ENCODE measurements at places on chromosomes 3 and 15.

GRCh38 chr15:70048198-70048565 lies 49.5 kb downstream of the TLE3 start:
- DNase-seq, result no peak

DNA sequence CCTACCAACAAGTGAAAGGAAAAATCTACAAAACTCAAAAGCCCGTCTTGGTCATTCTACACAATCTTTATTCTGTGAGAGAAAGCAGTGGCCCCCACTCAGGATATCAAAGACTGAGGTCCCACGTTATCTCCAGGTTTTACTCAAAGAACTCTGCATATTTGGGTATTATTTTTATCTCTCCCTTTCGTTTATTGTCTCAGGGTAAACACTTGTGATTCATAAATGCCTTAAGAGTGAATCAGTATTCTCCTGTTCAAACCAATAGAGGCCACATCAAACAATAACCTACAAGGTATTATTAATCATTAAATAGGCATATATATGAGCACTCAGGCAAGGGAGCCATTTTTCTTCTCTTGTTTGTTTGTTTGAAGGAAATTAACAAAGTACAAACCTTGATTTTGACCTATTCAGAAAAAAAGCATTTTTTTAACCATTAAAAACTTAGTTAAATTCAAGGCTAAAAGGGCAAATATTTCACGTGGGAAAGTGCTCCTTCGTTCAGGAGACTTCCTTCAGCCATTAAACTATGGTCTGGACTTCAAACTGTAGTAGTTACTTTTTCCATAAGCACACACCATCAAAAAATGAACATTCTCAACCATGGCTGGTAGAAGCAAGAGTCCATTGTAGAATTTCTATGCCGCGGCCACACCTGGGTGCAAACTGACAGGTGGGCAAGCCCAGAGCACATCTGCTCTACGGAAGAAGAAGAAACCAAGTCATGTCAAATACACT lies 13.9 kb upstream of the HES1 start:
- no peak for DNase-seq

GRCh38 chr3:67648229-67648628 lies 6.2 kb downstream of the SUCLG2 start:
- DNase-seq, result no peak

GRCh38 chr15:67177752-67178151 lies 76.7 kb downstream of the AAGAB start:
- no peak for DNase-seq

GRCh38 chr3:144244662-144245061 lies 273.0 kb downstream of the DIPK2A start:
- no peak for DNase-seq

- peak; percentile 17 for DNase-seq
These were observed 30.0 kb upstream of the NR2E3 start for GRCh38 chr15:71780115-71780976.

GRCh38 chr15:37220949-37221670 lies 120.8 kb upstream of the MEIS2 start:
- DNase-seq, result no peak

GRCh38 chr3:77039606-77040171 lies at the start of gene ROBO2:
Gene ROBO2 (plus strand): TSS chr3:77040099. CDS start chr3:77040786, 687 bp downstream.
- DNase-seq, result no peak

DNA sequence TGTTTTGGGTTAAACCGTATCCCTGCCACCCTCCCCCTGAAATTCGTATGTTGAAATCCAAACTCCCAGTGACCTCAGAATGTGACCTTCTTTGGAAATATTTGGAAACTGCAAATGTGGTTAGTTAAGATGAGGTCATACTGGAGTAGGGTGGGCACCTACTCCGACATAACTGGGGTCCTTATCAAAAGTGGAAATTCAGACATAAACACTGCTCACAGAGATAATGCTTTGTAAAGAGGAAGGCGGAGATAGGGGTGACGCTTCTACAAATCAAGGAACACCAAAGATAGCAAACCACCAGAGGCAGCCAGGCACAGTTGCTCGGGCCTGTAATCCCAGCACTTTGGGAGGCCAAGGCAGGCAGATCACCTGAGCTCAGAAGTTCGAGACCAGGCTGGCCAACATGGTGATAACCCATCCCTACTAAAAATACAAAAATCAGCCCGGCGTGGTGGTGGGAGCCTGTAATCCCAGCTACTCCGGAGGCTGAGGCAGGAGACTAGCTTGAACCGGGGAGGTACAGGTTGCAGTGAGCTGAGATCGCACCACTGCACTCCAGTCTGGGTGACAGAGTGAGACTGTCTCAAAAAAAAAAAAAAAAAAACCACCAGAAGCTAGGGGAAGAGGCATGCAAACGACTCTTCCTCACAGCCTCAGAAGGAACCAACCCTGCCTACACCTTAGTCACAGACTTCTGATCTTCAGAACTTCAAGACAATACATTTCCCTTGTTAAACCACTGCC lies 51.1 kb upstream of the CHD2 start:
- no peak for DNase-seq

DNA sequence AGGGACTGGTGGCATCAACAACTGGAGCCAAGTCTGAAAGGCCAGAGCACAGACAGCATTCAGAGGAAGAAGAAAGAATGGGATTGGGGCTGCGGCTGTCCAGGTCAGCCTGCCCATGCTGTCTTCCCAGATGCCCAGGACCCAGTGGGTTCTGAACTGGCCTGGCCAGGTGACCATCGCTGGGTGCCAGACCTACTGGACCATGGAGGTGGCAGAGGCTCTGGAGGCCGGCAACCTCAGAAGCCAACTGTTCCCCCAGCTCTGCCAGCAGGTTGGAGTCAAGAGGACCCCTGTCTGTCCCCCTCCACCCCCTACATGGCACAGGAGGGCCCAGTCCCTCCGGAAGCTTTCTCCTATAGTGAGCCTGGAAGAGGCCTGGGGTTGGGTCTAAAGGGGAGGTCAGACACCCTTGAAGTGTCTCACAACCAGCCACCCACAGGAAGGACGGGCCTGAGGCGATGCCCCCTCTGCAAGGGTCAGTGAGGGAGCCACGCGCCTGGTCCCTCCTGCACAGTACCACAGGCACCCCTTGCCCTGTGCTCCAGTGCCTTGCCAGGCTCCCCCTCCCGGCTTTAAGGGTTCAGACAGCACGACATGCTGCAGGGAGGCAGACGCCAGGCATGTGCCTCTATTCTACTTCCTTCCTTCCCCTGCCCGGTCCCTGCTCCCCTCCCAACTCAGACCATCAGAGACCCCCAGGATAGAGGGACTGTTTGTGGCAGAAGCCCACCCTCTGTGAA lies 43.2 kb downstream of the DNAH1 start:
- no peak for DNase-seq

DNA sequence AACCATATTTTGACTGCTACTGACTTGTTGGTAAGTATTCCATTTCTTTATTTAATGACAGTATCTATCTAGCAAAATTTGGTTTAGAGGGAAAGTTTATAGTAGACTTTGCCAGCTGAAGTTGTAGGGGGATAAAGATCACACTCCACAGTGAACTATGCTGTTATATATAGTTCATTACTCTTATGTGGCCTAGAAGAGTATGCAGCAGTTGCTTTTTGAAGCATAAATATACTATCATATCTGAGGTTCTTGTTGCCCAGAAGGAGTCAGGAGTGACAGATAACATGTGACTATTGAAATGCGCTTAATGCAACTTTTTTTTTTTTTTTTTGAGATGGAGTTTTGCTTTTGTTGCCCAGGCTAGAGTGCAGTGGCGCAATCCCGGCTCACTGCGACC lies 25.6 kb upstream of the MCF2L2 start:
- no peak for DNase-seq

DNA sequence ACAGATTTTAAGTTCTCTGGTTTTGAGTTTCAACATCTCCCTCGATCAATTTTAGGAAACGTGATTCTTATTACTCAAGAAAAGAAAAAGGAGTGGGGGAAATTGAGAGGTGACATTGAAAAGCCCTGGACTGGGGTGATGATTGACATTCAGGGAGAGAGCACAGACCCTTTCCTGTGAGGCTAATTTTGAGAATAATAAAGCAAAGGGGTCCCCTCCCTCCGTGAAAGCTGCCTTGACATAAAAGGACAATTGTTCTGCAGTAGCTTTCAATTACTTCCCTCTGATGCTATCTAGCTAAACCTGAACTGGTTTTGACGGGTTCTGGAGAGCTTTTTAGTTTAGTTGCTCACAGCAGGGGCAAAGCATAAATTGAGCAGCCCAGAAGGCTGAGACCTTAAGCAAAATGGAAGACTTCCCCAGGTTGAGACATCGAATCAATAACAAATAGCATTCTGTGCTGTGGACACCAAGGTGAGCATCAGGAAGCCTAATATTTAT lies 14.4 kb upstream of the CMTM8 start:
- DNase-seq, result no peak

GRCh38 chr15:92569778-92570177 lies 85.8 kb downstream of the FAM174B start:
- DNase-seq, result no peak

- DNase-seq, result no peak
These were observed 78.8 kb upstream of the THBS1 start for GRCh38 chr15:39502082-39502447.

DNA sequence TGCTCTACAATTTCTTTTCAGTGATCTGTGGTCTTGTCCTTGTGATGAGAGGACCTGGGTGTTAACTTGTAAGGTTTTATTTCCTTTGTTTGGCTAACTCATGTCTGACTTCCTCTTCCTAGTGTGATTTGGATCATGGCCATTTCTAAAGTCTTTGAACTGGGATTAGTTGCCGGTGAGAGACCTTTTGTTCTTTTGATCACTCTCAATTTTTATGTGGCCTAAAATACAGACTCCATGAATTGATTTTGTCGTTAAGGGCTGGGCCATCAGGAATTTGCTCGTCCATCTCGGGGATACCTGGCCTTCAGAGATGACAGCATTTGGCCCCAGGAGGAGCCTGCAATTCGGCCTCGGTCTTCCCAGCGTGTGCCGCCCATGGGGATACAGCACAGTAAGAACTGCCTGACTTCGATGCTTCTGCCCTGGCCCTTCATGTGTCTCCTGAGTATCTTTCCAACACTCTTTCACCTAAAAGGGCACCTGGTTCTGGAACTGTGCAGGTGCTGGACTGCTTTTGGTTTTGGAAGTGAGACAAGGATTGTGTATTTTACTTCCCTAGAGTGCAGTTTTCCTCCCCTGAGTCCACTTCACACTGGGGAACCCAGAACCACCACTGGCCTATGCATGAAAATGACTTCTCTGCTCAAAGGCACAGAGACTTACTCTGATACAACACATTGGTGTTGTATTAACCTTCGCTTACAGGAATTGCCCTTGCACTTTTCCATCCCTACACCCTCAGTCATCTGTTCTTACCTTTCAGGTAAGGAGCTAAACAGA lies 13.1 kb upstream of the LRRC2 start:
- DNase-seq, result peak; percentile 57

DNA sequence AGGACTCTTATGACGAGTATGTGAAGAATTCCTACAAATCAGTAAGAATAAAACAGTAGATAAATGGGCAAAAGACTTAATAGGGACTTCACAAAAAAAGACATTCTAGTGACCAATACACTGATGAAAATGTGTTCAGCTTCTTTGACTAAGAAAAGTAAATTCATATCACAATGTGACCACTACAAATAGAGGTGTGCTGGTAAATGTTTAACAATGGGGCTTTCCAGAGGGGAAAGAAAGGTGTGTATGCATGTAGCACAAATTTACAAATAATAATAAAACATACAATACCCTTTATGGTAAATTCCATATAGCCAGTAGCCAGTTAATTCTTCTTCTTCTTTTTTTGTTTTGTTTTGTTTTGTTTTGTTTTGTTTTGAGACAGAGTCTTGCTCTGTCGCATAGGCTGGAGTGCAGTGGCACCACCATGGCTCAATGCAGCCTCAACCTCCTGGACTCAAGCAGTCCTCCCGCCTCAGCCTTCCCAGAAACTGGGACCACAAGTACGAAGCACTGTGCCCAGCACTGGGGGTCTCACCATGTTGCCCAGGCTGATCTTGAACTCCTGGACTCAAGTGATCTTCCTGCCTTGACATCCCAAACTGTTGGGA lies 17.5 kb upstream of the NMD3 start:
- no peak for DNase-seq

GRCh38 chr3:47313341-47314055 lies 30.8 kb downstream of the KLHL18 start:
- DNase-seq, result no peak

DNA sequence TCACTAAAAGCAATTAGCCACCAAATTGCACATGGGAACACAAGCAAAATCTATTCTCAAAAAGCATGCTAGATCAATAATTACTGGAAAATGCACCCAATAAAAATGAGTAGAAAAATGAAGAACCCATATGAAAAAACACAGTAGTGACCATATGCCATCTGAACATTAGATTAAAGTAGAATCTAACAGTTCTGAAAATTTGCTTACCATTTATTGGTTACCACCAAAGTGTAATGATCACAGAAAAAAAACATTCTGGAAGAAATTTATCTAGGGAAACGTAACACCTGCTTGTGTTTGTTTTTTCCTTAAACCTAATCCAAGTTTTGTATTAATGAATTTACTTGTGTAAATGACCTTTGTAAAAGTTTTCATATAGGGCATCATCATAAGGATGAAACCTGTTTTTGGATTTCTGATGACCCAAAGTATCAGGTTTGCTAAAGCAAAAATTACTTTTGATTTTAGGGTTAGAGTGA lies 37.6 kb upstream of the AADAC start:
- no peak for DNase-seq

GRCh38 chr3:99355465-99355864 lies 282.9 kb upstream of the COL8A1 start:
- no peak for DNase-seq

- DNase-seq, result no peak
These were observed 103.0 kb upstream of the ARHGEF26 start for GRCh38 chr3:154018100-154018696.

DNA sequence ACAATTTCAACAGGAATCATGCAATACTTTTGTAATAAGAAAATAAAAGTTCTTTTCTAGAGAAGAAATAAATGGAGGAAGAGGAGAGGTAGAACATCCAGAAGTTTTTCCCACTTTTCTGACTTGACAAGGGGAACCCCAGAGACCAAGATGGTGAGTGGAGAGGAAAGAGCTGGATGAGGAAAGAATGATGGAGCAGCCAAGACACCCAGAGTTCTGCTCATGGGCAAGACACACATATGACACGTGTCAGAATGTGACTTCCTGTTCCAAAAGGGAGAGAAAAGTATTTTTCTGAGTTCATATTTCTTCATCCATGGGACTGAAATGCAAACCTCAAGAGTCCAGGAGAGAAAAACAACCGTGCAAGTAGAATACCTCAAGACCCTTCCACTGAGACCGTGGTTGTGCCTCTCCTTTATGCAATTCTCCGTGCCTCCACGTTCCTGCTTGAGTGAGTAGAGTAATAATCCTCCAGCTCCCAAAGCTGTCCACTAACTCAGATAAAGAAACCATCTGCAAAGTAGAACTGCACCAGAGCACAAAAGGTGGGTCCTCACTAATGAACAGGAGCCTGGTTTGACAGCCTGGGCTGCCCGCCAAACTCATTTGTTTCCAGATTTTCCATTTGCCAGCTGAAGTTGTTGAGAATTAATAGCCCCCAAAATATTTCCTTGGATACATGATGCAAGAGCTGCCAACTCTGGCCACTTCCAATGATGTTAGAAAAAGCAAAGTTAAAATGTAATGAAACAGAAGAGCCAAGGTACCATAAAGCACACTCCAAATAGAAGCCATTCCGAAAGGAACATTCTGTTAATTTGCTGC lies 272.6 kb upstream of the IGF1R start:
- DNase-seq, result no peak
